Fibroblast of lung (primary cell): ENCODE measurements at places on chromosomes 7 and 10. TPM values are rescaled to one million over a fixed set of nuclear protein-coding genes. Genes with fewer than 3 reads are reported as not detected.

The PIK3AP1 gene
- total RNA-seq, result 0.17 and 0.26 TPM in 2 replicates

The GHRHR gene
- total RNA-seq, result not detected in 2 replicates

The GPR15LG gene
- not detected in 2 replicates for total RNA-seq

The HOXA4 gene
- 0.33 and 0.51 TPM in 2 replicates for total RNA-seq

The MARVELD1 gene
- total RNA-seq, result 12.1 and 16.3 TPM in 2 replicates

The CARD11 gene
- total RNA-seq, result not detected in 2 replicates

The NME8 gene
- total RNA-seq, result not detected in 2 replicates

The CYP3A4 gene
- 0.17 TPM in 1 of 2 replicates, not detected in the other for total RNA-seq

The SLC26A5 gene
- not detected in 2 replicates for total RNA-seq

The NOBOX gene
- total RNA-seq, result not detected in 2 replicates

The PHKG1 gene
- 0.77 and 1.3 TPM in 2 replicates for total RNA-seq

The VWC2 gene
- not detected in 2 replicates for total RNA-seq

The MYL7 gene
- not detected in 2 replicates for total RNA-seq

The FFAR4 gene
- total RNA-seq, result not detected in 2 replicates

The PBLD gene
- 2.8 and 5.1 TPM in 2 replicates for total RNA-seq

The ZNF32 gene
- total RNA-seq, result 60.1 and 61.9 TPM in 2 replicates

The H2BK1 gene
- total RNA-seq, result not detected in 2 replicates

The ACTL6B gene
- total RNA-seq, result not detected in 2 replicates

The GIMAP7 gene
- not detected in 2 replicates for total RNA-seq

The CTAGE8 gene
- total RNA-seq, result 0.26 and 0.83 TPM in 2 replicates

The CCDC146 gene
- 2.8 and 3.6 TPM in 2 replicates for total RNA-seq

The ITPRID1 gene
- not detected in 2 replicates for total RNA-seq

The ZC3HAV1L gene
- total RNA-seq, result 5.3 and 8.5 TPM in 2 replicates

The TEX36 gene
- total RNA-seq, result not detected in 2 replicates

The HABP2 gene
- total RNA-seq, result not detected in 2 replicates

The PRSS1 gene
- not detected in 2 replicates for total RNA-seq

The IL6 gene
- total RNA-seq, result 22.1 and 33.7 TPM in 2 replicates

The PPP1R9A gene
- total RNA-seq, result 3.1 and 3.3 TPM in 2 replicates

The LZTS2 gene
- 120 and 129 TPM in 2 replicates for total RNA-seq

The SFTPA1 gene
- not detected in 2 replicates for total RNA-seq

The KAZALD1 gene
- 14.4 and 19.8 TPM in 2 replicates for total RNA-seq

The ZNF655 gene
- 70.1 and 92.6 TPM in 2 replicates for total RNA-seq

The ST8SIA6 gene
- total RNA-seq, result under 0.01 and 0.26 TPM in 2 replicates

The CFAP70 gene
- 1.0 and 1.3 TPM in 2 replicates for total RNA-seq

The TLL2 gene
- total RNA-seq, result 0.17 and 0.26 TPM in 2 replicates

The NANOS1 gene
- total RNA-seq, result 1.0 and 1.2 TPM in 2 replicates

The KLF14 gene
- under 0.01 TPM in 2 replicates for total RNA-seq

The ABCB1 gene
- 0.77 and 4.8 TPM in 2 replicates for total RNA-seq

The UNCX gene
- total RNA-seq, result not detected in 2 replicates

The GRM3 gene
- not detected in 2 replicates for total RNA-seq
